ENCODE measurements at places on chromosomes 4 and X.

DNA sequence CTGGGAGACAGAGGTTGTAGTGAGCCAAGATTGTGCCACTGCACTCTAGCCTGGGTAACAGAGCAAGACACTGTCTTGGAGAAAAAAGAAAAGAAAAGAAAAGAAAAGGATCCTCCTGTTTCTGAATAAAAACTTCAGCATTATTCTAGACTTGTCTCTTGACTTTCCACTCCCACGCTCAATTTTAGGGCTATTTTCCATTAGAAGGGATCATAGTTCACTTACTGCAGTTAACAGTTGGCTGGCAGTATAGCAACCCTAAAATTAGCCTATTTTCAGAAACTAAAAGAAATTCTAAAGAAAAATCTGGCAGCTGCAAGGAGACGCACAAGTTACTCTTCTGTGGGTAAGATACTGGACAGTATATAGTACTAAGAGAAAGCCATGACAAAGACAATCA lies 28.1 kb downstream of the THOC2 start:
- no peaks in the 10 kb centered on the region for H3K36me3 ChIP-seq
- H3K27me3 ChIP-seq = no peaks in the 10 kb centered on the region
- no peak overlapping the region for H3K4me3 ChIP-seq
- H3K4me1 ChIP-seq = no peaks in the 10 kb centered on the region

GRCh38 chr4:80139671-80140070 lies 57.6 kb upstream of the PRDM8 start:
- no peak overlapping the region for H3K27ac ChIP-seq
- H3K36me3 ChIP-seq = no peaks in the 10 kb centered on the region
- H3K4me3 ChIP-seq = no peak overlapping the region
- H3K27me3 ChIP-seq = no peaks in the 10 kb centered on the region

DNA sequence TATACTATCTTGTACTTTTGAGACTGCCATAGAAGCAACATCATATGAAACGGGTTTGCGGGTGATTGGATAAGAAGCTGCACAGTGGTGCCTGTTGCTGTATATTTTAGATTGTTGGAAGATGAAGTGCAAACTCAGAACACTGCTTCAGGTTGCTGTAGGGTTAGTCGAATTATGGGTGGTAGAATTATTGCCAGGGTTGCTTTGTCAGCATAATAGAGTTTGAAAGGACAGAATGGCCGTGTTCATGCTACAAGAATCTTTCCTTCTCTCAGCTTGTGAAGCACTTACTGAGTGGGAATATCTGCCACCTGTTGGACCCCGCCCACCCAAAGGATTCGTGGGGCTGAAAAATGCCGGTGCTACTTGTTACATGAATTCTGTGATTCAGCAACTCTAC lies 115.5 kb downstream of the USP9X start:
- no peaks in the 10 kb centered on the region for H3K4me1 ChIP-seq
- no peak for DNase-seq
- no peaks in the 10 kb centered on the region for H3K27me3 ChIP-seq
- H3K4me3 ChIP-seq = no peak overlapping the region
- H3K36me3 ChIP-seq = peaks cover 13% of the 10 kb centered on the region

DNA sequence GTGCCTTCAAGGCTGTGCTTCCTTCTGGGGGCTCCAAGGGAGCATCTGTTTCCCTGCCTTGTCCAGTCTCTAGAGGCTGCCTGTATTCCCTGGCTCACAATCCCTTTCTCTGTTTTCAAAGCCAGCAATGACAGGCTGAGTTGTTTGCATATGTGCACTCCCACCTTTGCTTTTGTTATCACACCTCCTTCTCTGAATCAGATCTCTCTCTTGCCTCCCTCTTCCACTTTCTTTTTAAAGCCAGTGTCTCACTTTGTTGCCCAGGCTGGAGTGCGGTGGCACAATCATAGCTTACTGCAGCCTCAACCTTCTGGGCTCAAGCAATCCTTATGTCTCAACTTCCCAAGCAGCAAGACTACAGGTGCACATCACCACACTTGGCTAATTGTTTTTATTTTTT lies 37.1 kb upstream of the LEF1 start:
- no peak overlapping the region for H3K4me3 ChIP-seq
- H3K4me1 ChIP-seq = peaks cover 7% of the 10 kb centered on the region
- H3K27ac ChIP-seq = no peak overlapping the region
- no peaks in the 10 kb centered on the region for H3K36me3 ChIP-seq

DNA sequence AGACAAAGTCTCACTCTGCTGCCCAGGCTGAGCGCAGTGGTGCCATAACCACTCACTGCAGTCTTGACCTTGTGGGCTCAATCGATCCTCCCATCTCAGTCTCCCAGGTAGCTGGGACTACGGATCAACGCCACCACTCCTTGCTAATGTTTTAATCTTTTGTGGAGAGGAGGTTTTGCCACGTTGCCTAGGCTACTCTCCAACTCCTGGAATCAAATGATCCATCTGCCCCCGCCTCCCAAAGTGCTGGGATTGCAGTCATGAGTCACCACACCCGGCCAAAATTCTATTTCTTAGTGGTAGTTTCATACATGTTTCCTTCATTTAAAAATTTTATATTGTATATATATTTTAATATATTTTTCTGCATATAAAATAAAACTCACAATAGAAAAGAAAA lies 125.8 kb upstream of the CLNK start:
- H3K27me3 ChIP-seq = no peaks in the 10 kb centered on the region
- H3K4me3 ChIP-seq = no peak overlapping the region
- H3K27ac ChIP-seq = no peak overlapping the region
- DNase-seq = peak; percentile 52
- no peaks in the 10 kb centered on the region for H3K4me1 ChIP-seq
- H3K36me3 ChIP-seq = no peaks in the 10 kb centered on the region

GRCh38 chrX:152991123-152991522 lies 2.8 kb downstream of the PNMA5 start:
- no peaks in the 10 kb centered on the region for H3K36me3 ChIP-seq
- H3K27me3 ChIP-seq = no peaks in the 10 kb centered on the region
- H3K27ac ChIP-seq = no peak overlapping the region
- H3K4me3 ChIP-seq = no peak overlapping the region

DNA sequence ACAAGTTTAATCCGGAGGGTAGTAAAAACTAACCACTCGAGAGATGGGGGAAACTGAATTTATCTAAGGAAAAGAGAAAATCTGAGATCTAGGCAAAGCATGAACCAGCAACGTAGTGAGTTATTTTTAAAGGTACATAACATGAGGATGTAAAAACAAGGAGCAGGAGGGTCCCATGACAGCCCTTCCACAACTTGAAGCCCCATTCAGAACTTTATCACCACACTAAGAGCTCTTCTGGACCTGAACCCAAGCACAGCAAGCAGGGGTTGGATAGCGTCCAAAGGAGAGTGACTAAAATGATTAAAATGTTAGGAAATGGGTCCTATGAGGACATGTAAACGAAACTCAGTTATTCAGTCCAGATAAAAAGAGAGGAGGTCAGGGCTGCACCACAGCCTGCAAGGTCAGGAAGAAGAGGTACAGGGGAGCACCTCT lies 16.2 kb downstream of the SH3RF1 start:
- H3K27me3 ChIP-seq = no peaks in the 10 kb centered on the region
- peaks cover 83% of the 10 kb centered on the region for H3K4me1 ChIP-seq
- H3K4me3 ChIP-seq = peak overlapping the region; percentile 31
- peak overlapping the region; percentile 80 for H3K27ac ChIP-seq
- peaks cover 2% of the 10 kb centered on the region for H3K36me3 ChIP-seq

- no peak overlapping the region for H3K27ac ChIP-seq
- no peaks in the 10 kb centered on the region for H3K4me1 ChIP-seq
- no peaks in the 10 kb centered on the region for H3K36me3 ChIP-seq
- no peaks in the 10 kb centered on the region for H3K27me3 ChIP-seq
- peak; percentile 33 for DNase-seq
- H3K4me3 ChIP-seq = no peak overlapping the region
Measured at GRCh38 chr4:72430050-72430449, 139.0 kb downstream of the ADAMTS3 start.

DNA sequence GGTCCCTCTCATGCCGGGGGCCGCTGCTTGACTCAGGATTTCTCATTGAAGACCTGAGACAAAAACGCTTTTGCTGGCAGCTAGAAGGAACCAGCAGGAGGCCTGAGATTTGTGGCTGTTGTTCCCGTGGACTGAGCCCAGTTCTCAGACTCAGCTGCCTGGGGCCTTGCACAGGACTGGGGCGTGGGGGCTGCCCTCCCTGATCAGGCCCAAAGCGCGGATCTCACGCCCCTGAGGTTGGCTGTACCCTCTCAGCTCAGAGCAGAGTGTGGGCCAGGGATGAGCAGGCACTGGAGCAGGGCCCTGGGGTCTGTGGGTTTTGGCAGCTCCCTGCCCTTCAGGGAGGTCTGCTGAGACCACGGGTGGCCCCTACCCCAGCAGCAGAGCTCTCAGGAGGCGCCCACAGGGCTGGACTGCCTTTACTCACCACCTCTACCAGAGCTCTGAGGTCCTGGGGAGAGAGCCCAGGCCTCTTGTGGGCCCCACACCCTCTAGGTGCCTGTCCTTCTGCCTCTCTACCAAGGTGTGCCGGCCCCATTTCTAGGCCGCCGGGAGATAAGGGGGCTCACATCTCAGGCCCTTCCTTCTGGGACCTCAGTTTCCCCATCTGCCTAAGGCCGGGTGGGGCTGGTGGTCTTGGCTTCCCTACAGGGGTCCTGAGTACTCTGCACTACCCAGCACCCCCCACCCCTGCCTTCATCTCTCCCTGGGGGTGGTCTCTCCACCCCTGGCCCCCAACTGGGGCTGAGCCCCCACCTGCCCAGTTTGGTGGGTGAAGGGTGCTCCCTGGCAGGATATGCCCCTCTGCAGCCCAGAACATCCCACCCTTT lies 5.6 kb downstream of the MSANTD1 start:
- no peaks in the 10 kb centered on the region for H3K27me3 ChIP-seq
- no peak overlapping the region for H3K4me3 ChIP-seq
- H3K27ac ChIP-seq = no peak overlapping the region
- no peak for DNase-seq

GRCh38 chrX:72316408-72317110 lies 10.8 kb upstream of the CITED1 start:
- H3K4me3 ChIP-seq = no peak overlapping the region
- H3K4me1 ChIP-seq = no peaks in the 10 kb centered on the region
- H3K36me3 ChIP-seq = no peaks in the 10 kb centered on the region
- no peaks in the 10 kb centered on the region for H3K27me3 ChIP-seq
- no peak for DNase-seq

DNA sequence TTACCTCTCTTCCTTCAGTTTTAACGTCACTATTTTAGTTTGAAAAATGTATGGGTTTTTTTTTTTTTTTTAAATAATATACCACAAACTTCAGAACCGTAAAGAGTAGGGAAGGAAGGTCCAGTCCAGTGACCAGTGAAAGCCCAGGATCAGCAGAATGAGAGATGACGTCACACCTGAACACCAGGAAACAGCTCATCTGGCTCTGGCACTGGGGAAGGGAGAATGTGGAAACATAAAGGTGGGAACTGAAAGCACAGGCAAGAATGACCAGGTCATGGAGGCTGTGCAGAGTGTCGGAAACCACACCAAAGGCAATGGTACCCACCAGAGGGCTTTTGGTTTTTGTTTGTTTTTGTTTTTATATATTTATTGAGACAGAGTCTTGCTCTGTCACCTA lies 141.2 kb downstream of the DHX15 start:
- H3K27ac ChIP-seq = no peak overlapping the region
- no peak overlapping the region for H3K4me3 ChIP-seq
- H3K27me3 ChIP-seq = peaks cover 6% of the 10 kb centered on the region
- no peaks in the 10 kb centered on the region for H3K4me1 ChIP-seq
- H3K36me3 ChIP-seq = no peaks in the 10 kb centered on the region

DNA sequence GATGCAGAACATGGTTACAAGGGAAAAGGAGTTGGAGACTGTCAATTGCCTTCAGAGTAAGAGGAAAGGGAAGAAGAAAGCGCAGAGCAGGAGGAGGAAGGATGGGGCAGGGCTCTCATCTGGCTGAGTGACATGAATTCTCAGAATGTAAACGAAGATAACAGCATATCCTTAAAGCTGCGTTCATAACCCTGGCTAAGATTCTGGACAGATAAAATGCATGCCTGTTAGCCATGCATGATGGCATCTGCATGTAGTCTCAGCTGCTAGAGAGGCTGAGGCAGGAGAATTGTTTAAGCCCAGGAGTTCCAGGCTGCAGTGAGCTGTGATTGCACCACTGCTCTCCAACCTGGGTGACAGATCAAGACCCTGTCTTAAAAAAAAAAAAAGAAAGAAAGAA lies 493.5 kb upstream of the PRKX start:
- H3K27me3 ChIP-seq = no peaks in the 10 kb centered on the region
- H3K36me3 ChIP-seq = no peaks in the 10 kb centered on the region
- no peak overlapping the region for H3K4me3 ChIP-seq
- H3K4me1 ChIP-seq = no peaks in the 10 kb centered on the region
- DNase-seq = no peak
- H3K27ac ChIP-seq = no peak overlapping the region

GRCh38 chrX:153865685-153866084 lies 20.3 kb downstream of the L1CAM start:
- H3K4me3 ChIP-seq = no peak overlapping the region
- no peak overlapping the region for H3K27ac ChIP-seq
- H3K4me1 ChIP-seq = no peaks in the 10 kb centered on the region
- H3K27me3 ChIP-seq = no peaks in the 10 kb centered on the region
- no peaks in the 10 kb centered on the region for H3K36me3 ChIP-seq
